ENCODE measurements at places on chromosomes 3 and 15.

- no peak for DNase-seq
These were observed 117.5 kb downstream of the FAM174B start for GRCh38 chr15:92538115-92538514.

GRCh38 chr15:77796046-77796729 lies 163.5 kb upstream of the LINGO1 start:
- DNase-seq = no peak

DNA sequence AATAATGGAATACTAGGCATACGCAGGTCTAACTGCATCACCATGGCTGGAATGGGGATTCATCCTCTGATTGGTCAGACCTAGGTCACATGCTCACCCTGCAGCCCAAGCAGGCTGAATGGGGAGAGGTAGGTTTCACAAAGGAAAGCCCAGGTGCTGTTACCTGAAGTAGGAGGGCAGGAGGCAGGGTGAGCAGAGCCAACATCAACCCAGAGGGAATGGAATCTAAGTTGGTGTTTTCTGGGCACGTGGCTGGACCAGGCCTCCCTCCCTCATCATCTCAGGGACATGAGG lies 6.7 kb upstream of the H1-8 start:
- no peak for DNase-seq

- no peak for DNase-seq
These were observed 25.3 kb downstream of the SLC30A4 start for GRCh38 chr15:45497261-45497660.

DNA sequence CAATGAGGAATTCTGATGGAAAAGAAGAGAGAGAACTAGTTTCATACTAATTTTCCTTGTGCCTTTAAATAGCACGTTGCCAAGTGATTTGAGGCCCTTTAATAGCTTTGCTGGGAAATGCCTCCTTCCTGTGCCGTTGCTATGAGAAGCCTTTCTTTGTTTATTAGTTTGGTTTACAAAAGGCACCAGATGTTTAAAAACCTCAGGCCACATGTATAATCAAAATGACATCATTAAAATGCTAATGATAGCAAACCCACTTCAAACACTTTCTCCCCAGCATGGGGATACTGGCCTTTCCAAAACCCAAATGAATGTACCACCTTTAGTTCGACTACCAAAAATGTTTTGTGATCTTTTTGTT lies 50.0 kb upstream of the TBC1D23 start:
- no peak for DNase-seq

- DNase-seq = peak; percentile 59
These were observed 14.5 kb downstream of the CSRNP1 start for GRCh38 chr3:39138804-39139415.

GRCh38 chr3:44992555-44993470 lies 16.8 kb downstream of the EXOSC7 start:
- no peak for DNase-seq

GRCh38 chr3:179046497-179047353 lies 24.9 kb downstream of the ZMAT3 start:
- no peak for DNase-seq

DNA sequence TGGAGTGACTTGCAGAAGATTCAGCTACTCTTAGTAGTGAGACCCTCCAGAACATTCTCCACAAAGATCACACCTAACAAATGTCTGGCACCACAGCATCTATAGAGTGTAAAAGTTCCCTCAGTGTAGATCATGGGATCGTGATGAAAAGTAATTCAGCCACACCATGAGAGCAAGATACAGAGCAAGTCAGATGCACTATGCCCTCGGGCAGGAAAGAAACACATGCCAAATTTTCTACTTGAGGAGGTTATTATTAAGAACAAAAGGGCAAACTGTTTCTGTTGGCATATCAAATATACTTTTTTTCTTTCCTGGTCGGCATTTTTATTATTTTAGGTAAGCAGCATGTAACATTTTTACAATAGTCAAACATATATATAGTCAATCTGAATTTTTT lies 44.8 kb upstream of the SNTN start:
- no peak for DNase-seq

DNA sequence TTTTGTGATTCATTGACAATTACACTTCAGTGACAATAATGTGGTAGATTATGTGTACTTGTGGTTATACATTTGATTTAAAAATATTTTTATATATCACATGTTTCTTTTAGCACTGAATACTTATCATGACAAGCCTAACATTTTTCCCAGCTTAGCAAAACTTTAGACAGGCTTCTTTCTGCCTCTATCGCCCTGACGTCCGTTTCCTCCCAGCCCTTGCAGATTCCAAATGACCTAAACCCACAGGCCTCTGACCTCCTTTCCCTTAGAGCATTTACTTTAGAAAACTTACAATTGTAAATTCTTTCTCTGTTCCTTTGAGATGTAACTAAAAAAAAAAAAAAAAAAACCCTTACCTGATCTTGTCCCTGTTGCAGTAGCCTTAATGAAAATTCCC lies 326.1 kb downstream of the UNC13C start:
- no peak for DNase-seq

- DNase-seq = no peak
These were observed 437.7 kb downstream of the DIPK2A start for GRCh38 chr3:144409319-144409718.

- DNase-seq = no peak
These were observed 34.5 kb downstream of the ACAA1 start for GRCh38 chr3:38102444-38102814.

GRCh38 chr3:155404486-155404885 lies 111.0 kb upstream of the STRIT1 start:
- no peak for DNase-seq

GRCh38 chr15:45399381-45400212 lies 21.3 kb upstream of the GATM start:
- no peak for DNase-seq

DNA sequence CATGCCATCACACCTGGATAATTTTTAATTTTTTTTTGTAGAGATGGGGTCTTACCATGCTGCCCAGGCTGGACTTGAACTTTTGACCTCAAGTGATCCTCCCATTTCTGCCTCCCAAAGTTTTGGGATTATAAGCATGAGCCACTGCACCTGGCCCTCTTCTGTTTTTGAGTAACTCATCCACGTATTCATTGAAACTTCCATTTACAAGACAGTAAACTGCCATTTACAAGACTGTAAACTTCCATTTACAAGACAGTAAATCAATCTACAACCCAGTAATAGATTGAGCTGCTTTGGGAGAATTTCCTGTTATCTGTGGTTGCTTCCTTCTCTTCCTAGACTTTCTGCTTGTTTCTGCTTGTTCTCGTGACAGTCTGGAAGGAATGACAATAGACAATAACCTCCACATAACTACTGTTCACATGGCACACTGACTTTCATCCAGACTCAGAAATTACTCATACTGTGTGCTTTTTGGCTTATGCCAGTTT lies 114.7 kb upstream of the CCNL1 start:
- DNase-seq = no peak

- DNase-seq = no peak
These were observed 27.8 kb downstream of the PDE8A start for GRCh38 chr15:85009435-85009834.

DNA sequence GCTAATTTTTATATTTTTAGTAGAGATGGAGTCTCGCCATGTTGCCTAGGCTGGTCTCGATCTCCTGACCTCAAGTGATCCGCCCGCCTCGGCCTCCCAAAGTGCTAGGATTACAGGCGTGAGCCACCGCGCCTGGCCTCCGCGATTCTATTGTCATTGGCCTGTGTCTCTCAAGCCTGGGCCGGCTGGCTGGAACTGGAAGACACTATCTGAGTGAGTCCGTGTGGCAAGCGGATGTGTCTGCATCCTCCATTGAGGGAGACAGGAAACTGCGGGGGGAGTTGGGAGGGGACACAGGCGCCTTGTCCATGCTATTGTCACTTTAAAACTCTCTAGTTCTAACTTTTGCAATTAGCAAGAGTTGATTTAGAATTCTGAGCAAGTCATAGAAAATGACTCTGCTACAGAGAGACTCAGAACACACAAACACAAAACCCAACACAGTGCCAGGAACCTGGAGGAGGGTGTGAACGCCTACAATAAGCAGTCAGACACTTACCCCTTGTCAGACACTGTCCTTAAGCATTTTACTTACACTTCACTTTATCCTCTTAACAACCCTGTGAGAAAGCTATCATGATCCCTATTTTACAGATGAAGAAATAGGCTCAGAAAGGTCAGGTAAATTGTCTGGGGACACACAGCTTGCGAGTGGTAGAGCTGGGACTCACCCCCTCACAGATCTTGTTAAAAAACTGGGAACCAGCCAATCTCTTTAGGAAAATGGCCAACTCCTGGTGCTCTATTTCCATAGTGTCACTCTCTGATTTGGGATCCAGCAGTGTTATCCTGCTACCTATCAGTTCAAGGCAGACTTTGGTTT lies 38.7 kb downstream of the ANP32A start:
- no peak for DNase-seq

DNA sequence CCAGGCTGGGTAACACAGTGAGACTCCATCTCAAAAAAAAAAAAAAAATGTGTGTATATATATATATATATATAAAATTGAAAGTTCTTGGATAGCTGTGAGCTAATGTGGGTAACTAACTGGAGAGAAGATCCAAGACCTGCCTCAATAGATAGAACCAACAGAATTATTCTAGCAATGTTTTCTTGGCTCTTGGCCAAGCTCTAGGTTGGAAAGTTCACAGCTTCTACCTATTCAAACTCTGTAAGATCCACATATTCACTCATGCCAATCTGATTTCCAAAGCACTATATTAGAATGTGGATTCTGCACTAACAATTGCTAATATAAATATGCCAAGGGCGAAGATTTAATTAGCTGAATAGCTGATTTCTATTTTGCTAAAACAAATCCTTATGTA lies 29.8 kb upstream of the CMTM6 start:
- no peak for DNase-seq

GRCh38 chr3:187616307-187616972 lies 53.8 kb downstream of the SST start:
- DNase-seq = no peak

- DNase-seq = no peak
These were observed 32.4 kb upstream of the PRTG start for GRCh38 chr15:55775316-55775715.

GRCh38 chr15:59138243-59138642 lies 33.3 kb downstream of the CCNB2 start:
- DNase-seq = no peak

DNA sequence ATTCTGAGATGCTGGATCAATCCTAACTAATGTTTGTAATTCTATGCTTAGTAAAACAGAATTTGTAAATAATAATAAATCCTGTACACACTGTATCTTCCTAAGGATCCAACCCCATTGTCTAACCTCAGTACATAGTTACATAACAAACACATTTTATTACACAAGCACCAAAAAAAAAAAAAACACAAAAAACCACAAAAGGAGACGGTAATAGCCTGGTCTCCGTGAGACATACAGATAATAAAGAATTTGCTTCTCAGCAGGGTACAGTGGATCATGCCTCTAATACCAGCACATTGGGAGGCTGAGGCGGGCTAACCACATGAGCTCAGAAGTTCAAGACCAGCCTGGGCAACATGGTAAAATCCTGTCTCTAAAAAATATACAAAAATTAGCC lies 558.7 kb downstream of the MAGI1 start:
- no peak for DNase-seq

GRCh38 chr3:141955175-141955574 lies 78.7 kb downstream of the ATP1B3 start:
- DNase-seq = no peak

- DNase-seq = no peak
These were observed 301.0 kb upstream of the LYSMD4 start for GRCh38 chr15:100034191-100034590.

DNA sequence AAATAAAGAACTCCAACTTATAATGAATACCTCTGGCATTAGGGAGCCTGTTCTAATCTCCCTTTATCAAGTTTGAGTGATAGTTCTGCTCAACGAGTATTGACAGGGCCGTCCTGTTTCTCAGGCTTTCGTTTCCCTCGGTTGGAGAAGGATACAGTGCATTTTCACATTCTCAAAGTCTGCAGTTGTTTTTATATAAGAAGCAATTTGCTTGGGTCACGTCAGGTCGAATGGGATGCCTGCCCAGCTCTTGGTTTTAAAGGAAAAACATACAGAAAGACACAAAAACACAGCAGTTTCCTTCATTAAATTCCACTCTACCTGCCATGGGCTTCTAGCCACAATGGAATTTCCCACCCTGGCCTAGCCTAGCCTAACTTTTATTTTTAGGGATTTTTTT lies 366.3 kb downstream of the TIGIT start:
- peak; percentile 24 for DNase-seq

DNA sequence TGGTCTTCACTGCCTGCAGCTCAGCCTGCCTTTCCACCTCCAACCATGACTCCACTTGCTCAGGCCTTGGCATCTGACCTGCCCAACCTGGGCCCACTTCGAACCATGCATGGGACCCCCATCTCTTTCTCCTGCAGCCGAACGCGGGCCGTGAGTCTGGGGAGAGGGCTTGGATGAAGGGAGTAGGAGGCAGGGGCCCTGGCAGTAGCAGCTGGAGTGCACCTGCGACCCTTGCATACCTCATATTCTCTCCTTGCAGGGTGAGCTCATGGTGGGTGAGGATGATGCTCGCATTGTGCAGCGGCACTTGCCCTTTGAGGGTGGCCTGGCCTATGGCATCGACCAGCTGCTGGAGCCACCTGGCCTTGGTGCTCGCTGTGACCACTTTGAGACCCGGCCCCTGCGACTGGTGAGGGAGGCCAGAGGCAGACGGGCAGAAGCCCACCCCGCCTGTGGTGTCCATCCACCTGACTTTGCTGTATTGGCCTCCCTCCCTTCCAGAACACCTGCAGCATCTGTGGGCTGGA lies 13.5 kb downstream of the NT5DC2 start:
- DNase-seq = no peak

GRCh38 chr15:68315035-68315434 lies 37.5 kb downstream of the FEM1B start:
- no peak for DNase-seq

DNA sequence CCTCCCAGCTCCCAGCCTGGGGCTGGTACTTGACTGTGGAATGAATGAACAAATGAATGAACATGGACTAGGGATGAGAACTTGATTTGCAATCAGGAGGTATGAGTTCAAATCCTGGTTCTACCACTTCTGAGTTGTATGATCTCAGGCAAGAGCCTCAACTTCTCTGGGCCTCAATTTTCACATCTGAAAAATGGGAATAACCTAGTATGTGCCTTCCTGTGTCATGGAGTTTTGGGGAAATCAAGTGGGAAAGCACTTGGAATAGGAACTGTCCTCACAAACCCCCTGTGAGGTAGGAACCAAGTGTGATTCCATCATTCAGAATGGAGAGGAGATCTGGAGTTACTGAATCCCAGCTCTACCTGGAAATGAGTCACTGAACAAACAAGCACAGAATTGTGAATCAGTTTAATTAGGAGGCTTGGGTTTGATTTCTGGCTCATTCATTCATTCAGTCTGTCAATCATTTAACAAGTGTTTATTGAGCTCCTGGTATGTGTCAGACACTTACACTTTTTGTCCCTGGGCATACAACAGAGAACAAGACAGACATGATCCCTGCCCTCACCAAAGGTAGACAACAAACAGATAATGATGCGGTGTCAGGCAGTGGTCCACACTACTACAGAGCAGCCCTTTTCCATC lies 29.7 kb downstream of the DNASE1L3 start:
- DNase-seq = no peak

DNA sequence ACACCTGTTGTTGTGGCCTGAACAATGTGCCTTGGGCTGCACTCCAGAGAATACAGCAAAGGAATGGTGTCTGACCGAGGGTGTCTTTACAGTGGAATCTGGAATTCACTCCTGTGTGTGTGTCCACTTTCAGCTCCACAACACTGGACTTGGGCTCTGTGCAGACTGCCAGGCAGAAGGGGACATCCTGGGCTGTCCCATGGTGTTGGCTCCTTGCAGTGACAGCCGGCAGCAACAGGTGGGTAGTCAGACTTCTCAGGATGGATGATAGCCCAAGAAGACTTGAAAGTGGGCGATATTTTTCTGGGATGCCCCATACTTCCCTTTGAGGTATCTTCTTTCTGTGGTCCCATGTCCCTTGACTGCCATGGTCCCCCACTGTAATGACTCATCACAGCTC lies 45.0 kb downstream of the DPH3 start:
- DNase-seq = no peak
